ENCODE measurements at places on chromosomes 7 and 10.

- no peak for DNase-seq
These were observed 123.3 kb downstream of the PRPF18 start for GRCh38 chr10:13709931-13710650.

DNA sequence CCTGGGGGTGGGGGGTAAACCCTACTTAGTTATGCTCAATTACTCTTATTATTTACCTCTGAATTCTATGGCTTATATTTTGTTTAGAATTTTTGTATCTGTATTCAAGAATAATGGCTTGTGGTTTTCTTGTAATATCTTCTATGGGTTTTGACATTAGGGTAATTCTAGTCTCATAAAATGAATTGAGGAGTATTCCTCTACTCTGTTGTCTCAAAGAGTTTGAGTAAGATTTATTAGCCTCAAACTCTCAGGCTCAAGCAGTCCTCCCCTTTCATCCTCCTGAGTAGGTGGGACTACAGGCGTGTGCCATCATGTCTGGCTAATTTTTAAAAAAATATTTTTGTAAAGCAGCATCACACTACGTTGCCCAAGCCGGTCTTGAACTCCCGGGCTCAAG is 19.6 kb upstream of the UCMA start:
- no peak for DNase-seq

DNA sequence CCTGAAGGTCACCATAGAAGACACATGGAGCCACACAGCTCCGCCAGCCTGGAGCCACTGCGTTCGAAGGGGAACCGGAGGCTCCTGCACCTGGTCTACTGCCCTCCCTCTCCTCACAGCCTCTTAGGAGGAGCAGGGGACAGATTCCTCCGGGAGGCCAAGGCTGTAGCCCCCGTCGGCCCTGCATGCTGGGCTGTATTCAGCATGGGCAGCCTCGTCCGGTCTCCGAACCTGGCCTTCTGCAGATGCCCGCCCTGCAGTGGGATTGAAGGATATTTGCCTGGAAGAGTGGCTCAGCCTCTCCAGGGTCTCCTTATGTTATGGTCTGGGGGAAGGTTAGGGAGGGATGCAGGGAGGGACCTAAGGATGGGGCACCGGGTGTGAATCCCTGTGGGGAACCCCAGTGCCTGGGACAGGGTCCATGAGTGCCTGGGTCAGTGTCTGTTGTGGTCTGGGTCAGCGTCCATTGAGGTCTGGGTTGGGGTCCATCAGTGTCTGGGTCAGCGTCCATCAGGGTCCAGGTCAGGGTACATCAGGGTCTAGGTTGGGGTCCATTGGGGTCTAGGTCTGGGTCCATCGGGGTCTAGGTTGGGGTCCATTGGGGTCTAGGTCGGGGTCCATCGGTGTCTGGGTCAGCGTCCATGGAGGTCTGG is 13.0 kb upstream of the SCART1 start:
- DNase-seq: no peak

DNA sequence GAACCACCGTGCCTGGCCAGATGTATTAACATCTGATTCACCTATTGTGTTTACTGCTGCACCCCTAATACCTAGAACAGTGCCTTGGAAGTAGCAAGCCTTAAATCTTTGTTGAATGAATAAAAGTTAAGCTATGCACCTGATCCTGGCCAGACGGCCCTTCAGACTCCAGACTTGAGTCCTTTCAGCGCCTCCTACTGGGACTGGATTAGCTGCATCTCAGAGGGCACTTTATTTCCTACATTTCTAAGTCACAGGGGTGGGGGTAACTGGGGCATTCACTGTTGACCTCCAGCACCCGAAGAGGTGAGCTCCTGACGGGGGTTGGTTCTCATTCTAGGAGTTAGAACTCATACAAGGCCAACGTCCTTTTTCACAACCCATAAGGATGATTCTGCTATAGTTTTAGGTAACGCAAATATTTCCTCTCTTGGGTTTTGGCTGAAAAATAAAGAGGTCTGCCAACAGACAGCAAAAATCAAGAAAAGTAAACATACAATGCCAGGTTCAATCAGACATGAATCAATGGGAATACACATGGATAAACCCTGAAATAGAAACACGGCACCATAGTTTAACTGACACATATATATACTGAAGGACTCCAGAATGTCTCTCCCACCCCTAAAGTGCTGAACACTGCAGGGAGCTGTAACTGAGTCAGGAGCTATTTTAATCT is 48.0 kb upstream of the DLG5 start:
- DNase-seq: peak; percentile 20

GRCh38 chr7:45221896-45222604 is 64.5 kb downstream of the RAMP3 start:
- DNase-seq: no peak

GRCh38 chr10:111725050-111725449 is 458.5 kb downstream of the GPAM start:
- DNase-seq: no peak

- DNase-seq: peak; percentile 58
These were observed 220.5 kb downstream of the CDK14 start for GRCh38 chr7:90816511-90817142.

- DNase-seq: peak; percentile 90
These were observed 9.9 kb downstream of the AIFM2 start for GRCh38 chr10:70122742-70123141.
